ENCODE measurements at places on chromosomes 2 and 18.

DNA sequence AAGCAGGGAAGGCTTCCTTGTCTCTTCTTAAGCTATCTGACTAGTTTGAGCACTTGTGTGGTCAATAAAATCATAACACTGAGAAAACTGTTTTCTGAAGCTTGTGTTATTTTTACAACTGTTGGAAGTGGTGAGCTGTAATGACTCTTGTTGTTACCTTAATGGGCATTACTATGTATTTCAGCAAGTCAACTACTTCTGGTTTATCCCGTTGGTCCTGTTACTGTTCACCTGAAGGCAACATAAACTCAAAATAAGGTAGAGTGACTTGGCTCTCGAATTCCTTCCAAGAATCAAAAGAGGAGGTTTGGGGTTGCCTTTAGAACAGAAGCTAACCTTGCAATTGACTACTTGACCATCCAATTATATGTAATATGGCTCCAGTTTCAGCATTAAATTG lies 23.2 kb upstream of the FIGN start:
- DNase-seq = no peak

DNA sequence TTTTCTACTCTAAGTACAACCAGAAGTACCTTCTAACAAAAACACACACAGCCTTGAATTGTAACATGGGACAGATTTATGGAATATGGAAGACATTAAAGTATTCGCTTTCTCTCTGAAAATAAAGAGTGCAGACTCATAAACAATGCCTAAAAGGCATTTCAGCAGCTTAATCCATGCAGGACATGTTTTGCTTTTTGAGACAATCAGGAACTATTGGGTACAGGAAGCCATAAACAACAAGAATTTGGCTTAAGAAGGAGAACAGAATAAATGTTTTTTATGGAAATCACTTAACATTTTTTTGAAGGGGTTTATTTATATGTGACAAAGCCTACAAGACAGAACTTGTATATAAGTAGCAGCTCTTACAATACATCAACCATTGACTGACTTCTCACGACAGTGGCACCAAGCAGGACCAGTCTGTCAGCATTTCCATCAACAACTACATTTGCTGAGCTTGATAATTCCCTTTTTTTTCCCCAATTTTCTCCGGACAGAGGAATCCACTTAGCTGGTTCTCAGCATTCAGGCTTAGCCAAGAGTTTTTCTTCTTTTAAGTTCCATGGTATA lies 140.1 kb downstream of the EXOC6B start:
- no peak for DNase-seq

DNA sequence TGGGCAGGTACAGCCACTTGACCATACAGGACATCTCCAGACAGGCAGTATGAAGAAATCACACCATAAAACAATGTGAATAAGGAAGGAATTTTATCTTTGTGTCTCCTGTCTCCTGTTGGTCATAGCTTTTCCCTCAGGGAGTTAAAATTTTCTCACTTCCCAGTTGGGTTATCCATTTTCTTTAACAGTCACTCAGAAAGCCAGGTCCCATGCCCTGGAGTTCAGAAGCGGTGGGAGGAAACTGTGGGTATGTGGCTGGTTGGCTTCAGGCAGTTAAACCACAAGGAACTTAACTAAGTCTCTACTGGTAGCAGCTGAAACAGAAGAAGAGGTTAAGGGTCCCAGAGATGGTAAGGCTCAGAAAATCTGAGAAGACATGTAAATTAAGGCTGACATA lies 6.5 kb upstream of the SMAD2 start:
- no peak for DNase-seq

- DNase-seq = no peak
Observed at GRCh38 chr2:80199504-80199903, 105.0 kb downstream of the LRRTM1 start.

DNA sequence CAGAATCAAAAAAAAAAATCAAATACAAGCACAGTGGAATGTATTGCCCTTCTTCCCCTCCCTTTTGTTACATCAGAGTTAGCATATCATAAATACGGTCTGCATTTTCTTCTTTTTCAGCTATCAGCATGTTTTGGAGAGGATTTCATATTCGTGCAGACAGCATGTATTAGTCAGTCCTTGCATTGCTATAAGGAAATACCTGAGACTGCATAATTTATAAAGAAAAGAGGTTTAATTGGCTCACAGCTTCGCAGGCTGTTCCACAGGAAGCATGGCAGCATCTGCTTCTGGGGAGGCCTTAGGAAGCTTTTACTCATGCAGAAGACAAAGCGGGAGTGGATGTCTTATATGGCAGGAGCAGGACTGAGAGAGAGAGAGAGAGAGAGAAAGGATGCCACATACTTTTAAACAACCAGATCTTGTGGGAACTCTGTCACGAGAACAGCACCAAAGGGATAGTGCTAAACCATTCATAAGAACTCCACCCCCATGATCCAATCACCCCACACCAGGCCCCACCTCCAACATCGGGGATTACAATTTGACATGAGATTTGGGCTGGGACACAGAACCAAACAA lies 8.9 kb downstream of the IL1B start:
- no peak for DNase-seq

DNA sequence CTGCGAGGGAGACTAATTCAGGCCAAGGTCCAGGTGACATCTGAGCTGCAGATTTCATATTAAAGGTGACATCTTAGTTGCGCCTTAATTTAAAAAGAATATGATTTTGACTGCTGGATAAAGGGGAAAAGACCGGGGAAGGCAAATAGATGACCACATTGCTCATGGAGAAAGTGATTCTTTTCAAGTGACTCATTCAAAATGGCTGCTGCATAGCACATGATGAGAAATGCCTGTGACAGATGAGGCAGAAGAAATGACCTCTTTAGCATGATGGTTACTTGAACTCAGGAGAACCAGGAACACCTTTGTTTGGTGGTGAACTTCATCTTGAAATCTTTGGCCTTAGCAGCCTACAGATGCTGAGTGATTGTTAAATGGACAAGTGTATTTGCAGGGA lies 385.8 kb upstream of the TRIB2 start:
- no peak for DNase-seq

DNA sequence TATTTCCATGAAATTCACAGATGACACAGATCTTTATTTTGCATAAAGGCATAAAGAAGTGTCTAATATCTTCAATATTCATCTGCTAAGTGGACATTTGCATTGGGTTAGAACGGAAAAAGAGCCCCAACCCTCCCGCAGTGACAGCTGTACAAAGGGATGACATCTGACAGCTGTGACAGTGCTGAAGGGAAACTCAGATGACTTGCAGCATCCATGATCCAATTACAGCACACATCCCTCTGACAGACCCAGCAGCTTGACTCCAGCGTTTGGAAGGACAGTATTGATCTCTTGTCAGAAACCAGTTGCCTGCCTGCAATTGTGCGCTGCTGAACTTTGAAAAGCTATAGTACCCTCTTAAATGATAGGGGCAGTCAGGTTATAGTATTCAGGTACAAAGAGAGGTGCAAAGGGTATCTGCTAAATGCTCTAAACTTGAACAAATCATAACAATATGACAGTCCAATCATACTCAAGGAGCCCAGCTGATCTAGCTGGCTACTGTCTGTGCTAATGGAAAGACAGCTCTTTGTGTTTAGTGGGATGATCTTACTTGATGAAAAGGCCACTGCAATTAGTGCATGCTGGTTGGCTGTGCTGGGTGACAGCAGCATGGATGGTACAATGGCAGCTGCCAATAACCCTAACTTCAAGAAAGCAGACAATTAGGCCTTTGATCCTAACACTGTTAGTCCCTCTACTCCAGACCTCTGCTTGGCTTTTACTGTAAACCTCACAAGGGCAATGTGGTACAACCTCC lies 599.2 kb downstream of the NR4A2 start:
- no peak for DNase-seq

DNA sequence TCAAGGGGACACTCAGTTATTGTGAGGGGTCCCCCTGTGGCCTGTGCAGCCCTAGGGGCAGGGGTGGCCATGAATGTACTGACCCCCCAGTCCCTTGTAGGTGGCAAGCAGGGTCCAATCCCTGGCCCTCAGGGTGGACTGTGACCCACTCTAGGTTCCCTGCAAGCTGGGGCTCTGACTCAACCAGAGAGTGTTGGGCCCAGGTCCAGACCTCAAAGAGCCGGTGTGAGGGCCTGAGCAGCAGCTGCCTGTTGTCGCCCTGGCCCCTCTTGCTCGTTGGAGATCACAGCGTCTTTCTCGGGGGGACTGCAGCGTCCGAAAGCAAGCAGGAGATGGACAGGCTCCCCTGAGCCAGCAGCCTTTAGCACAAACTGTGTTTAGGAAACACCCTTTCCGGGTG lies 66.8 kb upstream of the ATG16L1 start:
- no peak for DNase-seq

GRCh38 chr2:22784566-22784965 lies 600.4 kb upstream of the KLHL29 start:
- DNase-seq = no peak

GRCh38 chr2:187206471-187206870 lies 241.6 kb downstream of the CALCRL start:
- no peak for DNase-seq

DNA sequence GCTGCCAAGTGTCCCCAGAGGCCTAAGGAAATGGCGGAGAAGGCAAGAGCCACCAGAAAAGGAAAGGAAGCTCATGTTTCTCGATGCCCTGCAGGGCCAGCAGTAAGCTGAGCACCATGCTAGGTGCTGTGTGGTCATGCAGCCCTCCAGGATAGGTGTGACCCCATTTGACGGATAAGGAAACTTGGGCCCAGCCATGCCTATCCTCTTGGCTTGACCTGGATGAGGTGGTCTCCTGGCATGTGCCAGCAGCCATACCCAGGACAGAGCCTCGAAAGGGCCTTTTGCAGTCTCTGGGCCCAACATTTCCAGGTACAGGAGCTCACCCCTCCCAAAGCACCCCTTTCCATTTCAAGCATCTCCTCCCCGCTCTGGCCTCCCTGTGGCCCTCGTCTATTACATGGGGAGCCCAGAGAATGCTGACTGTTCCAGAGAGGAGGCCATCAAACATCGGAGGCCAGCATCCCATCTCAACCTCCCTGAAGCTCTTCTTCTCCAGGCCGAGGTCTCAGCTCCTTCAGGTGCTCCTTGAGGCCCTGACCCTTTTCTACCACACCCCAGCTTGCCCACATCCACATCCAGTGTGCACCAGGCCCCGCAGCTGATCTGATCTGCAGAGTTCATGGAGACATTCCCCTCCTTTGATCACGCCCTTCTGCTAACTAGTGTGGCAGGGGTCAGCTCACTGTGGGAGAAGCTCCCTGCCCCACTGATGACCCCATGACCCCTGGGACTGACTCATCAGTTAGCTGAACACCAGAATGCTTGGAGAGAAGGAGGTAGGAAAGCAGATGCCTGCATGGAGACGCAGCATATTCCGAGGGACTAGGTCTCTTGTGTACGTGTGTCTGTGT lies 208.4 kb downstream of the TNS1 start:
- no peak for DNase-seq

DNA sequence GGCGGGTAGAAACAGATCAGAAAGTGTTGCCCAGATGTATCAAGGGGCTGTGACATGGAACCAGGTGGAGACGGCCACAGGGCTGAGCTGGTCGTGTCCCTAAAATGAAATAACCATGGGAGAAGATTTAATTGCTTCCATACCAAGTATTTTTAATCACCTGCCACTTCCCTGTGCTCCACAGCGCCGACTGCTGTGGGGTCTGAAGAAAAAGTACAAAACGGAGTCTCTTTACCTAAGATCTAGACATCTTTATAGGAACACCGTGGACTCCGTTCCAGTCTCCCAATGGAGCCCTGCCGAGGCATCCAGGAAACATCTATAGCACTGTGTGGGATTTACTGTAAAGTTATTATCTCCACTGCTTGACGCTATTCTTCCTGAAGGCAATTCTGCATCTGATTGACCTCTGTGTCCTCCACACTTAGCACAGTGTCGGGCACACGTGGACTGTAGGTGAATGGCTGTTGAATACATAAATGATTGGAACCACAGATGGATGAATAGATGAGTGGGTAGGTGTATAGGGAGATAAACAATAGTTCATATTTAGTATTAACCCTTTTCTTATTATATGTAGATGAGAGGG lies 21.6 kb upstream of the GYPC start:
- DNase-seq = no peak

GRCh38 chr18:75016025-75016717 lies 192.8 kb downstream of the PTGR3 start:
- DNase-seq = no peak

DNA sequence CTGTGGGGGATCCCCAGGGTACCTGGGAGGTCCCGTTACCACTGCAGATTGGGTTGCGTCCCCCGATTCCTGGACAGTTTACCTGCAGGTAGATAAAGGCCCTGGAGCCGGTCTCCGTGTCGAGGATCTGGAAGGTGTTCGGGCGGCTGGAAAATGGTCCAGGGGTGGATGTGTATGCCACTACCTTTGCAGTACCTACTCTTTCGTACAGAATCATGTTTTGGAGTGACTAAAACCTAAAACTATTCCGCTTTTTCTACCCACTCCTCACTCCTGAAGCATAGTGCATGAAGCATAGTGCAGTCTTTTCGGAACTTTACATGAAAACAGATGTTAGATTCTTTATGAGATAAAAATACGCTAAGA lies 418 bp downstream of the WDR75 start:
- DNase-seq = no peak

DNA sequence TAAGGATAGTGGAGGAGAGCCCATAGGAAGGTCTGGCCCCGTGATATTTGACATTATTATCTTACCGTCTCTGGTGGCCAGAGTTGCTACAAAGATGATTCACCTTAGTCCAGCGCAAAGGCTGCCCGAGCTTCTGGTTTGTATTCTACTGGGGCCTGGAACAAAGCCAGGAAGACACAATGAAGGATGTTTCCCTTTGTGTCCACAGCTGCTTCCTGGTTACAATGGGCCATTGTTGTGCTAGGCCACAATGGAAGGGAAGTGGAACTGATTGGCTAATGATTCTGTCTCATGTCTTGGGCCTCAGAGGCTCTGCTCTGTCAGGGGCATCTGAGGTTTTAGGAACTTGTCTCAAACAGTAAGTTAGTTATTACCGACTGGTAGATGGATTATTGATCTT lies 132.2 kb downstream of the TDRD15 start:
- DNase-seq = no peak

DNA sequence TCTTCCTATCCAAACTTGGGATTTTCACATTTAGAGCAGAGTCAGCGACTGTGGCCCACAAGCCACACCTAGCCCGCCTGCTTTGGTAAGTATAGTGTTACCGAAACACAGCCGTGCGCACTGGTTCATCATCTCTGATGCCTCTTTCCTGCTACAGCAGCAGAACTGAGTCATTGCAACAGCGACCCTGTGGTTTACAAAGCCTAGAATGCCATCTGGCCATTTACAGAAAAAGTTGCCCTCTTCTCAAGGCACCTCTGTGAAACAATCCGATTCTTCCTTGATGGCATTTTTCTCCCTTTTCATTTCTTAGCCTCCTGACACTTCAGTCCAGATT lies 10.7 kb upstream of the IAH1 start:
- DNase-seq = no peak

DNA sequence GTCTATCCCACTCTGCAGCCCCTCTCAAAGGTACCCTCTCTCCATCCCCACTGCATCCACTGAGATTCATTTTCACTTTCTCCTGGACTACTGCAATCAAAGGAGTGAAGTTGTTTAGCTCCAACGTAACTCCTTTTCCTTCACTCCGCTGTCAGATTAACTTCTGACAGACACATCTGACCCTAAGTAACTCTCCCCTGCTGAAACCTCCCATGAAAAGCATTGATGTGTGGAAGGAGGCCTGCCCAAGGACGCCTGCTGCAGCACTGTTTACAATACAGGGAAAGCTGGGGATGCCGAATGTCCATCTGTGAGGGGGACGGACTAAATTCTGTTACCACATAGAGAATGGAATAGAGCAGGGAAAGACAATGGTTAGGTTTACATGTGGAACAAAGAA lies 114.8 kb downstream of the TMEM163 start:
- DNase-seq = no peak

- DNase-seq = no peak
Observed at GRCh38 chr2:186024921-186025320, 286.3 kb downstream of the FSIP2 start.

All from SK-N-MC (cell line).